Gastroesophageal sphincter (tissue), 4 donors: ENCODE measurements at places on chromosomes 6 and 20.

- no peak for ATAC-seq
Measured at GRCh38 chr6:44661221-44662008, 273.9 kb downstream of the CDC5L start.

DNA sequence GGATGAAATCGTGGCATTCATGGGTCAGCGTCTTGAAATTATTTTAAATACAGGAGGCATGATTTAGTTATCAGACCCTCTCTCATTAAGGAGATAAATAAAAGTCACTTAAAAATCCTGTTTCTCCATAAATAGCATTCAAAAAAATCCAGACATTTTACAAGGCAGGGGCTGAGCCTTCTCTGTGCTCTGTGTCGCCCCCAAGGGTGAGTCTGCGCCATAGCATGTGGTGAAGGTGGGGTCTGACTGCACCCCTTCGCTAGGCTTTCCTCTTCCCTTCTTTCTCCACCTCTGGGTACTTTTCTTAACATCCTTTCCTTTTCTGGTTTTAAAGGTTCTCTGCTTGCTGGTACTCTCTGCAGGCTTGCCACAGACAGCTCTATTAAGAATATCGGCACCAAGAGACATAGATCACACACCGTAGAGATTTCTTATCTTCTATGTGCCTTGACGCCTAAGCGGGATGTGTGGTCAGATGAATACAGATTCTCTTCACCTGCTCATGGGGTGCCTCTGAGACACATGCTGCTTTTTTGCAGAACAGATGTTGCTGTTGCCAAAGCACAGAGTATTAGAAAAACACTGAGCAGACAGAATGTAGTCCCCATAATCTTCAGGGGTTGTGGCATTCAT lies 20.1 kb upstream of the FAM209A start:
- ATAC-seq, result no peak

DNA sequence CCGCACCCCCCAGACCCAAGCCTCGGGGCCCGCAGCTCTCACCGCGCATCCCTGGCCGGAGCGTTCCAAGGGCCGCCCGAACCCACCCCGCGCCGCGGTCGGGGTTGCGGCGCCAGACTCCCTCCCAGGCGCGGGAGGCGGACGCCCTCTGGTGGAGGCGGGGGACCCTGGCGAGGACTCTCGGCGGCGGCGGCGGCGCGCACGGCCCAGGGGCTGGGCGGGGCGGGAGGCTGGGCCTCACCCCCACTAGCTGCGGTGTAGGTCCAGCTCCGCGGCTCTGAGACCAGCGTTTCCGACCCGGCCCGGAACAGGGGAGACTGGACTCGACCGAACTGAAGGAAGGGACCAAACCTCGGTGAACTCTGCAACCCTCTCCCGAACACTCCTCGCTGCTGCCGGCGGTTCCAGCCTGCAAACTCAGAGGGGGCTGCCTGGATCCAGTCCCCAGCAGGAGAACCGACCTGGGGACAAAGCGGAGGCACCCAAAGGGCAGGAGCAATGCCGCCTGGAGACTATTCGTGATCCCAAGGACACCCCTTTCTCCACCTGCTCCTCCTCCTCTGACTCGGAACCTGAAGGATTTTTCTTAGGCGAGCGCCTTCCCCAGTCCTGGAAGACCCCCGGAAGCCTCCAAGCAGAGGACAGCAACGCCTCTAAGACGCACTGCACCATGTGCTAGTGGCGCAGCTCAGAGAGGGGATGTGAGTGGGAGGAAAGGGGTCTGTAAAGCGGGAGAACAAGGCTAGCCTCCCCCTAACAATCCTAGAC lies 859 bp upstream of the TOMM6 start:
- ATAC-seq, result peak; percentile 90

- ATAC-seq, result no peak
Measured at GRCh38 chr6:21348146-21348503, 245.4 kb upstream of the SOX4 start.

GRCh38 chr6:71204741-71205140 lies 83.9 kb upstream of the OGFRL1 start:
- ATAC-seq, result no peak

GRCh38 chr6:155128977-155129376 lies 133.9 kb downstream of the TIAM2 start:
- peak; percentile 34 for ATAC-seq

- no peak for ATAC-seq
Measured at GRCh38 chr20:47508278-47508677, 6.6 kb downstream of the NCOA3 start.
